ENCODE measurements at places on chromosomes 7 and 10.

GRCh38 chr10:54194806-54195205 is 606.2 kb downstream of the PCDH15 start:
- no peak for DNase-seq

DNA sequence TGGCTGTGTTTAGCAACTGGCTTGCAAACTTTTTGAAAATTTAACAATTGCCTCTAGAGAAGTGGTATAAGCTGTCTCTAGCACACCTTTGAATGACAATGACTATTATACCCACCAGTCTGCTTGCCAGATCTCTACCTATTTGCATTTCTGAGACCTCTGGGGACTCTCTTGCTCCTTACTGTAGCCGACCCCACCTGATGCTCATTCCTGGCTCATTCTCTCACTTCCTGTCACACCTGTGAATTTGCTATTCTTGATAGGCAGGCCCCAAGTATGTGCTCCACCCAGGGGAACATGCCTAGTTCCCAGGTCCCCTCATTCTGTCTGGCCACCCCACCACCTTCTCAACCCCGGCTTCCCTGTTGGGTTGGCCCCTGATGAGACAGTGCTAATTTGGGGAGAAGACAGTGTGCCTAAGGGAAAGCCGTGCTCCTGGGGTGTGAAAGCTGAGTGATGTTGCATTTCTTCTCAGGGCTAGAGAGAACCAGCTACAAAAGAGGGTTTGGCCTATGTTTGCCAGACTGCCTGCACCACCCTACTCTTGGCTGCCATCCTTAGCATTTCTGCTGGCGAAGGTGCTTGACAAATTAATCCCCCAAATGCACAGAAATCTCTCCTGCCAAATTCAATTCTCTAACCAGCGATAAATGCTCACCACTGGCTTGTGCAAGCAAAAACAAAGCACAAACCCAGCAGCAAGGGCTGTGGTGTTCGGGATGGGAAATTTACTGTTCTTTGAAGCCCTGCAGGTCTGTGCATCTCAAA is 138.2 kb downstream of the RPS24 start:
- DNase-seq = no peak

GRCh38 chr7:159141167-159141566 is 3.5 kb downstream of the VIPR2 start:
- DNase-seq = no peak

- DNase-seq = no peak
Measured at GRCh38 chr7:100069991-100070390, 11.5 kb downstream of the ZNF3 start.

DNA sequence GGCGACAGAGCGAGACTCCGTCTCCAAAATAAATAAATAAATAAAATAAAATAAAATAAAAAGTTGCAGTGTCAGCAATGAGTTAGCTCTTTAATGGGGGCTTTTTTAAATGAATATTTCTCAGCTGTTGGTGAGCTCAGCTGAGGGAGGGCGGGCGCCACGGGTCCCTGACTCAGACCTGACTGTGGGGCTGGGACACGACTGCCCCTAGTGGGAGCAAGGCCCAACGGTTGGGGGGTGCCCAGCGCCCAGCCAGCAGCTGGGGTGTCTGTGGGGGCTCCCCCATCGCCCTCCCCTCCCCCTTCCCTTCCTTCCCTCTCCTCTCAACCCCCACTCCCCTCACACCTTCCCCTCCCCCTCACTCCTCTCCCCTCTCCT is 46.6 kb downstream of the PWWP2B start:
- peak; percentile 66 for DNase-seq

DNA sequence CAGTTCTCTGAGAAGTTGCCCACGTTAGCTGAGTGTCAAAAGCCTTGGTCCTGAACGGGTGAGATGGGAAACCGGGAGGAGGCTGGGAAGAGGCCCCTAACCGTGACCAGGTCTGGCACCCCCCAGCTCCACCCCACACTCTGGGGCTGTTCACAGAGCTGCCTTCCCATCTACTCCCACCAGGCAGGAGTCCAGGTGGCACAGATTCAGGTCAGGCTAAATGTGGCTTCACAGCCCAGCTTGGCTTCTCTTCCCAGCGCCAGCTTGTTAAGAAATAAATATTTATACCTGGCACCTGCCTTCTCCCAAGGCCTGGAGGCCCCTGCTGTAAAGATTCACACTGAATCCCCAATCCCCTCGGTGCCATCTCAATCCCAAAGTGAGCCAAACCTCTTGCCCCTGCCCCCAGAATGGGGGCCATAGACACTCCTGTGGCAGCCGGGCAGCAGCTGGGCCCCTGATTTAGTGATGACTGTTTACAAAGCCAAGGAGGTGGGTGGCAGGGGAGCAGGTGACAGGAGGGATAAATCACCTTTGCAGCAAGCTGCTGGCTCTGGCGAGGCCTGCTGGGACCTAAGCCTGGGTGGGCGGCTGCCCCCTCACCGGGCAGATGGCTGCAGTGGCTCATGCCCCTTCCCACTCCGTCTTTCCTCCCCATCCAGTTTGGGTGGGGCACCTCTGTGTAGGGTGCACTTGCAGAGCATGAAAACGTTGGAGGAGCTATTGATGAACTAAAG is 72.5 kb downstream of the GOLGA7B start:
- no peak for DNase-seq

- no peak for DNase-seq
Measured at GRCh38 chr10:114906981-114907380, 31.0 kb upstream of the TRUB1 start.

- DNase-seq = no peak
Measured at GRCh38 chr7:6307762-6308161, 35.3 kb upstream of the CYTH3 start.

GRCh38 chr7:66238773-66239466 is 33.8 kb downstream of the TPST1 start:
- no peak for DNase-seq

- peak; percentile 61 for DNase-seq
Measured at GRCh38 chr7:40329601-40330153, 194.9 kb downstream of the SUGCT start.

- DNase-seq = peak; percentile 26
Measured at GRCh38 chr7:81111781-81112540, 193.1 kb upstream of the SEMA3C start.

- no peak for DNase-seq
Measured at GRCh38 chr7:112511451-112512202, 30.8 kb downstream of the LSMEM1 start.

All from hepatocyte (in vitro differentiated cells).